ENCODE measurements at places on chromosomes 3 and 15.

DNA sequence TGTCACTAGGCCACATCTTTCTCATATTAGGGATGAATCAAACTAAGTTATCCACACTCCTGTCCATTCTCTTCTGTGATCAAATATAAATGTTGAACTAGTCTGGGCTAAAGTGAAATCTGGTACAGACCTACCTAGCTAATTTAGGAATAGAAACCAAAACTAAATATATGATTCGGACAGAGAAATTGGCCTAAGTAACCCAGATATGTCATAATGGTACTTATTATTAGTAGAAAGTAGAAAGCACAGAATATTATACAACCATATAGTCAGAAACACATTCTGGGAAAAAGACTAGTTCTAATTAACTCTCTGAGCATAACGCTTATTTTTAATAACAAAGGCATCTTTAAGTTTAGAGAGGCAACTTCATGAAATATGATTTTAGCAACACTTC, 389.0 kb downstream of the LSAMP start:
- DNase-seq = no peak

- DNase-seq = no peak
Observed at GRCh38 chr15:37931868-37932267, 2.6 kb upstream of the TMCO5A start.

DNA sequence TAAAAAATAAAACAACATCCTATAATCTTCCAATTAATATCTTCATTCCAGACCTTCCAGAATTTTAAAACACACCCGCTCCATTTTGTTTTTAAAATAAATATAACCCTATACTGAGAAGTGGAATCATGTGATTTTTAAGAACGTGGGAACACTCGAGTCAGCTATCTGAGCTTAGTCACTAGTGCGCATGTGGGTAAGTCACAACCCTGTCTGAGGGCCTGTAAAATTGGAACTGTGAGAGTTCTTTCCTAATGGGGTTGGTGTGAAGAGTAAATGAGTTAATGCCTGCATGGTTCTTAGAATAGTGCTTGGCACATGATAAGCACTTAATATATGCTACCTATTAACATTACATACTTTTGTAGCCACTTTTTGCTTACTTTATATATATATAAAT, 19.9 kb upstream of the POLR2M start:
- no peak for DNase-seq

- DNase-seq = no peak
Observed at GRCh38 chr15:78372880-78373279, 32.7 kb downstream of the CRABP1 start.

DNA sequence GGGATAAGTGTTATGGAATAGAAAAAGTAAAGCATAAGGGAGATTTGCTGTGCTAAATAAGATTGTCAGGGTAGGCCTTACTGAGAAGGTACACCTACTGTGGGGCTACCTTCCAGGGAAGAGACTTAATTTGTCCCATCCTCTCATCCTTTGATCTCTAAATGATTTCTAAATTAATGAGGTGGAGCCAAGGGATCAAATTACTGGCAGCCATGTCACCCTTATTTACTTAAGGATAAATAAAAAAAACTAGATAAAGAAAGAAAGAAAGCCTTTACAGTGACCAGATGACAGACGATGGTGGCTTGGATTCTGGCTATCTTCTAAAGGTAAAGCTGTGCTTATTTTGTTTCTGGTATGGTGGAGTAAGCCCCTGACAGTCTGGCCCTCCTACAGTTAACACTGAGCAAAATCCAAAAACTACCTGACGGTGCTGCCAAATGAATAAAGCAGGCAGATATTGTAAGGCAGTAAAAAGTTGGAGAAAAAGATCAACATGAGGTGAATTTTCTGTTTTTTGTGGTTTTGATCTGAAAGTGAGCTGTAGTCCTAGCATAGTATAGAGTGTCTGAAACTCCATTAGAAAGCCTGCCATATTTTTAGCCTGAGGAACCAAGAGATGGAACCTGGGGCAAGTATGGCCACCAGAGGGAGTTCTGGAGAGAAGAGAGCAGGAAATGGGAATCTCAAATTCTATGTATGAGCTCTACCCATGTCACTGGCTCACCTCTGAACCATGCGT, 285.1 kb upstream of the MANF start:
- no peak for DNase-seq

GRCh38 chr3:123410149-123410515, 38.8 kb downstream of the ADCY5 start:
- no peak for DNase-seq

DNA sequence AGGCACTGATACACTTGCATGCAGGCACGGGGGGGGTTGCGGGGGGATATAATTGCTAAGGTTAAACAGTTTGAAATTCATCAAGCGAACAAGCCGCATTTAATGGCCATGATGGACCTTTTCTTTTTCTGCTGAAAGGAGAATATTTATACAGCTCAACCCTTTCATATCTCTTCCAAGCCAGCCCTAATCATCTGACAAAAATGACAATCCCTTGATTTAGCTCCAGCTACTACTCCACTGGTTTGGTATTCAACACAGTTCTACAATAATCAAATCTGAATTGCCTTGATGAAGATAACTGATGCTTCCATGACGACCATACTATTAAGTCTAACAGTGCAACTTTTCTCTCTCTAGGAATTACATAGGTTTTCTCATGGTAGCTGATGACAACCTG, 374.9 kb downstream of the PLCL2 start:
- no peak for DNase-seq

GRCh38 chr15:49168016-49168415, 2.0 kb upstream of the GALK2 start:
- no peak for DNase-seq

GRCh38 chr15:78347586-78348543, 7.7 kb downstream of the CRABP1 start:
- DNase-seq = no peak

DNA sequence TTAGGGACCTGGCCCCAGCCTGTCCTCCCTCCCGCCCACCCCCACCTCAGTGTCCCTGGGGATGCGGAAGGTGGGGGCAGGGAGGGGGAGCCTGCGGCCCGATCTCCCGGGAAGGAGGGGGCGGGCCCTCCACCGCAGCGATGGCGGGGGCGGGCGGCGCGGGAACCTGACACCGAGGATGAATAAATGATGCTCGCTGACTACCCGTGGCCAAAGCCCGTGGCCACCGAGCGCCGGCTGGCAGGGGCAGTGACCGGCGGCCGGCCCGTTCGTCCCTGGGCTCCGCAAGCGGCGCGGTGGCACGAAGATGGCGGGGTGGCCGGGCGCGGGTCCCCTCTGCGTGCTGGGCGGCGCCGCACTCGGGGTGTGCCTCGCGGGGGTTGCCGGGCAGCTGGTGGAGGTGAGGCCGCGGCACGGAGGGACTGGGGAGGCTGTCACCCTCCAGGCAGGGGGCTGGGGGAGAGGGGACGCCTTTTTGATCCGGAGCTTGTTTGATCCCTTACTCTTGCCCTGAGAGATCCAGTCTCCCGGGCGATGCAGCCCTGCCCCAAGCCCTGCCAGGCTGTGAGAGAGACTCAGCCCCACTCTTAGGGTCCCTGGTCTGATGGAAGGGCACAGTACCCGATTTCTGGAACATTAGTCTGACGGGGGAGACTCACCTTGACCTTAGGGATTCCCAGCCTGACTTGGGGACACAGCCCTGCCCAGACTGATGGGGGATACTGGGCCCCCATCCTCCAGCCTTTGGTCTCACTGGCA, at the start of gene TMIE:
TMIE (plus strand) TSS at position 212 of the 759 bp plus-strand sequence; CDS start at position 308, 96 bp downstream.
- no peak for DNase-seq

DNA sequence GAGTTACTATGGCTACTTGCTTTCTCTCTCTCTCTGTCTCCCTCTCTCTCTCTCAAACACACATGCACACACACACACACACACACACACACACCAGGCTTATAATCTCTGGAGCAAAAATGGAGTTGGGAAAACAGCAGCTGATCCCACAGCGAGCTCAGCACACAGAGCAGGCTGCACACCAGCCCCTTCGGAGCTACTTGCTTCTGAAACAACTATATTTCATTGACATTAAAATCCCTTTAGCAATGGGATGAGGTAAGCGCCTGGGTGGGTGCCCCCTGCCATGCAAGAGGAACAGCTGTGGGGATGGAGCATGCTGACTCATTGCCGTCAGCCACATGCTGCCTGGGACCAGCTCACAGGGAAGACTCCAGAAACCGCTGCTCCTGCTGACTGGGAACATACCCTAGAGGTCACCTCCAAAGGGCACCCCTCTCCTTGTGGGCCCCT, 45.7 kb downstream of the B3GNT5 start:
- no peak for DNase-seq

- DNase-seq = peak; percentile 34
Observed at GRCh38 chr15:23035964-23036566, 3.3 kb downstream of the TUBGCP5 start.

DNA sequence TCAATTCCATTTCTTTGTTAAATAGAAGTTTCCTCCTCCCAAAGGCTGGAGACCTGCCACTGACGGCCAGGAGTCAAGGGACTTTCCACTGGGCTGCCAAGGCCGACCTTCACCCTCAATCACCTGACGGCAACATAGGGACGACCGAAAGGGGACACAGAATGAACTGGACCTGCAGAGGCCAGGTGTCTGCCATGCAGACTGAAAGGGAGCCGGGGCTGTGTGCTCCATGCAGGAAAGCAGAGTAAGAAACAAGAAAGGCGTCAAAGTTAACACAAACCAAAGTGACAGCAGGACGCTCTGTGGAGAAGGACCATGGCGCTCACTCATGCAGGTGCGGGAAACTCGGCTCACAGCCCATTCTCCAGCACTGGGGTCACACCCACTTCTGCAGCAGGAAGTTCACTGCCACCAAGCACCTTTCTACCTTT, 26.1 kb downstream of the ZXDC start:
- no peak for DNase-seq

DNA sequence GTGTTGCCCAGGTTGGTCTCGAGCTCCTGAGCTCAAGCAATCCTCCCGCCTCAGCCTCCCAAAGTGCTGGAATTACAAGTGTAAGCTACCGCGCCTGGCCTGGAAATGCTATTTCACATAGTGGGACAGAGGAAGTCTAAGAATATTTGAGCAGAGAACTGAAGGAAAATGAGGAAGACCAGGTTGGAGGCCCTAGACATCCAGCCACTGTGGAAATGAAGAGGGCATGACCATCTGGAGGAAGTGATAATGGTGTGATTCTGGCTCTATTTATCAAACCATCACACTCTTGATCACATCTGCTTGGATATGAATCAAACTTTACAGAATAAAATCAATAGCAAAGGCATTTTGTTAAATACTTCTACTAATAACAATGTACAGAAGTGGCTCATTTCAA, 65.9 kb upstream of the ARHGEF3 start:
- no peak for DNase-seq

- DNase-seq = no peak
Observed at GRCh38 chr15:41970456-41970855, 1.9 kb downstream of the EHD4 start.

GRCh38 chr3:58572013-58572633, 5.1 kb downstream of the FAM107A start:
- DNase-seq = no peak

DNA sequence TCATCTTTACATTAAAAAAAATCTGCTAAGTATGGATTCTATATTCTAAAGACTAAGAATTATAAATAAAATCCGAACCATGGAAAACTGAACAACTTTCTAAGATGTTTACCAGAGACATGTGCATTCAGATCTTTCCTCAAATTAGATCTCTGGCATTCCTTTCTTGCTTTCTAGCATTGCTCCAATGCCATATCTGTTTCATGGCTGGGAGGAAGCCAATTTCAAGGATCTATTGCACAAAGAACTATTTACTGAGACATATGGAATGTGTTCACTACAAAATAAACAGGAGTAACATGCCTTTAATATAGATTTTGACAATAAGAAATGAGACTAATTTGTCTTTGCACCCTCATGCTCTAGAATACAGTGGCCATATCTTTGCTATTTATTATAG, 45.1 kb upstream of the NANOGP8 start:
- no peak for DNase-seq

- DNase-seq = no peak
Observed at GRCh38 chr3:136942803-136943202, 15.0 kb upstream of the IL20RB start.

DNA sequence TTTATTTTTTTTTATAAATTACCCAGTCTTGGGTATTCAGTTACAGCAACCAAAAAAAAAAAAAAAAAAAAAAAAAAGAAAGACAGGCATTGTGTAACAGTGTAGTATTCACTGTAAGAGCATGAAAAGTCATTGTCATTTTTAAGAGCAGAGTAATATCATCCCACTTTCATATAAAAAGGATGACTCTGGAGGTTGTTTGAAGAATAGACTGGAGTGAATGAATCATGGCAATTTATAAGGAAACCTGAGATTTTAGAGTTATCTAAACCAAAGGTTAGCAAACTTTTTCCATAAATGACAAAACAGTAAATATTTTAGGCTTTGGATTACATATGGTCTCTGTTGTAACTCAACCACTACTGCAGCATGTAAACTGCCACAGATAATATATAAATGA, 794.9 kb downstream of the NTRK3 start:
- DNase-seq = no peak

- DNase-seq = no peak
Observed at GRCh38 chr15:63461230-63461985, 43.0 kb upstream of the USP3 start.

Measured in CD4-positive, alpha-beta T cell treated with Interleukin-6 at 100 ng/mL for 8 hours (primary cell).